ENCODE measurements at places on chromosomes 2 and 18.

GRCh38 chr2:235669983-235670962 is 176.4 kb downstream of the AGAP1 start:
- peak; percentile 67 for DNase-seq

DNA sequence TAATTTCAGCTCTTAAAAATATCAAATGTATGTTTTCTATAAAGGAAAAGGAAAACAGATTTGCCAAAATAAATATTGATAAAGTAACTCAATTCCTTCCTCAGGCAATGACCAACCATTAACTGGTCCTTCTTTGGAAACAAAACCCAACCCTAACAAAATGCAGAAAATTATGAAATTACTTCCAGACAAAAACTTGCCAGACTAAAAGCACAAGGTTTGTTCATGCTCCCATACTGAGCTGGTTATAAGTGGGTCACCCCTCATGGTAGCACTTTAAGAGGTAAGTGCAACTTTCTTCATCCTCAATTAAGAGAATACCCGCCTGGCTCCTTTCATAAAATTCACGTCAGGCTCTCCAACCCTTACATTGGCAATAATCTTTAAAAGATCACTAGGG is 31.1 kb upstream of the TTC32 start:
- DNase-seq = no peak

DNA sequence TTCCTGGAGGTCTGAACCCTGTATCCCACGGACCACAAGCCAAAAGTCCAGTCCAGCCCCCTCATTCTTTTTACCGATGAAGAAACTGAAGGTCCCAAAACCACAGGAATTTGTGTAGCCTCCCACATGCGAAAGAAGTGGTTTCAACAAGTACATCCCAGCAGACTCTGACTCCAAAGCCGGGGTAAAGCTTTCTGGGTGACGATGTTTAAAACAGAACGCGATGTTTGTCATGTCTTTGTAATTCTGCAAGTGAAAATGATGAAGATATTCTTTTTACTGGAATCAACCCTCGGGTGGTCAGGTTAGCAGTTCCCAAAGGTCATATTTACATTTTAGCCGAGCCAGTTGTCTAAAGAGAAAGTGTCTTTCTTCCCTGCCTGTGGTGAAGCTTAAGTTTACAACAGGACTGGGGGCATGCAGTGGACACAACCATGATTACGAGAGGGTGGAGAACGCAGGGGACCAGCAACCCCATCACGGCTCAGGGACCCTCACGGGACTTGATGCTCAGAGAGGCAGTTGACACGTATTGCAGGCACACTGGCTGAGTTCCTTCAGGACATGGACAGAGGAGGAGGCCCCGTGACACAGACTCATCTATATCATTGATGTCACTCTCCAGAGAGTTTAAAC is 17.8 kb upstream of the TMEM131 start:
- DNase-seq = no peak

GRCh38 chr2:74297391-74297790 is 45.8 kb downstream of the SLC4A5 start:
- no peak for DNase-seq

GRCh38 chr2:65017335-65017734 is 28.1 kb downstream of the SLC1A4 start:
- no peak for DNase-seq

DNA sequence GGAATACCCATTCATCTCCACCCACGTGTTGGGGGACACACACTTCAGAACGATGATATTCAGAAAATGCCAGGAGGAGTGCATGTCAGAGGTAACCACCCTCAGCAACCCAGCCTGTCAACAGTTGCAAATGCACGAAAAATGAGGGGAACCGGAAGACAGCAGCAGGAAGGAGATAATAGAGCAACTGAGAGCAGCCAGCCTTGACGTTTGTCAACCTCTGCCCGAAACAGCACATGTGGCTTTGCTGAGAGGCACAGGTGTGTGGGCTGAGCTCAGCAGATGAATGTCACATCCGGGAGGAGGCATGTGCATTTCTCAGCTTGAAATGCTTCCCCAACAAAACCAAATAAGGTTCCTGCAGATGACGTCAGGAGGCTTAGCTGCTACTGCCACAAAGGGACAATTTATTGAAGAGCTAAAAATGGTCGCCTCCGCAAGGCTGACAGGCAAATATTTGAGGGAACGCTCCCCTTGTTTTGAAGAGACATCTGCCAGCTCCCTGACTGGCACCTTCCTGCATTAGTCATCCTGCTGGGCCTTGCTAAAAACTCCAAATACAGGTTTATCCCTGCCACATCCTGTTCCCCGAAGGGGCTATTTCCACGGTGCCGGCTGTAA is 419.0 kb downstream of the NBAS start:
- DNase-seq = no peak

- no peak for DNase-seq
Observed at GRCh38 chr18:76546088-76546435, 51.0 kb upstream of the ZNF516 start.

- DNase-seq = no peak
Observed at GRCh38 chr2:237500681-237501424, 13.8 kb downstream of the MLPH start.

GRCh38 chr2:136332436-136333095 is 214.6 kb upstream of the CXCR4 start:
- no peak for DNase-seq

- no peak for DNase-seq
Observed at GRCh38 chr2:69779258-69780001, 37.5 kb downstream of the ANXA4 start.

DNA sequence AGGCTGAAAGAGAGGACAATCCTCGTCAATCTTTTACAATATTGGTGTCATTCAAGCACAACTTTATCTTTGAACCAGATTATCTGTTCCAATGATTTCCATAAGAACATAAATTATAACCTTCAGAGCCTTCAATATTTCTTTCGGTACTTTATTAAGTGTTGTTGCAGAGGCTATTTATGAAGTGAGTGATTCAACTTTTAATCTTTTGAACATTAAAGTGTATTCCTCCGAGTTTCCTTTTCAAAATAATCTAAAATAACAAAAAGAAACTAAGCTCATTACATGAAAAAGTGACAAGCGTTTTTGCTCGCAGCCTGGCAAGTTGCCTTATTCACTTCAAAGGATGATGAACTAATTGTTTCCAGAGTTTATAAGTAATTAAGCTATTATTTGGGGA is 149.0 kb downstream of the MEIS1 start:
- no peak for DNase-seq

GRCh38 chr18:58674863-58675472 is 3.7 kb downstream of the MALT1 start:
- DNase-seq = no peak

DNA sequence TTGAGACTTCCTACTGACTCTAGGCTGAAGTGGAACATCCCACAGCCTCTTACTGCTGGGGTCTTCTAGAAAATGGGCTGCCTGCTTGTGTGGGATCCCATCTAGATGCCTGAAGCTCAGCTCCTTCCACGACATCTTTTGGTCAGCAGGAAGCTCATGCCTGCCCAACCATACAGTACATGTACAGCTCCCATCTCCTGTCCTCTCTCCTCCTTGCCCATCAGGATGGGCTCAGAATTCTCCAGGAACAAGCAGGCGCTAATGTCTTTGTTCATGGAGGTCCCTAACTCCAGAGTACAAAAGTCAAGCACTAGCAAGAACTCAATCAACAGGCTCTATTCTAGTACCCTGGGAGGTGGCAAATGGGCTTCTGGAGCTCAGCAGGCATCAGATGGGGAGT is 31.7 kb upstream of the GPR17 start:
- DNase-seq = no peak

DNA sequence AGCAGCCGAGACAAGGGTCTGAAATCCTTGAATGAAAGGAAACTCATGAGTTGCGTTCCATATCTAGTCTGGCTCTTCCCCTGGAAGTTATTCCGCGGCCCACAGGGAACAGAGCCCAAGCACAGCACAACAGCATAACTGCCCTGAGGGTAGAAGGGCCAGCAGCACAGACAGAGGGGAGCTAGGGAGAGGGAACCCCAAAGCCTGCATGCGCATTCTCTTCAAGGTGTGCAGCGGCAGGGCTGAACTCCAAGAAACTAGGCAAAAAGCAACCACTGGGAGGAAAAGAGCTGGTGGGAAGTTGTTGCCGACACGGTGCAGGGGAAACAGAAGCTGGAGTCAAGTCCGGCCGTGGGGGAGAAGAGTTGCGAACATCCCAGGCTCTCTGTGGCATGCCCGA is 11.8 kb downstream of the GPR148 start:
- no peak for DNase-seq

DNA sequence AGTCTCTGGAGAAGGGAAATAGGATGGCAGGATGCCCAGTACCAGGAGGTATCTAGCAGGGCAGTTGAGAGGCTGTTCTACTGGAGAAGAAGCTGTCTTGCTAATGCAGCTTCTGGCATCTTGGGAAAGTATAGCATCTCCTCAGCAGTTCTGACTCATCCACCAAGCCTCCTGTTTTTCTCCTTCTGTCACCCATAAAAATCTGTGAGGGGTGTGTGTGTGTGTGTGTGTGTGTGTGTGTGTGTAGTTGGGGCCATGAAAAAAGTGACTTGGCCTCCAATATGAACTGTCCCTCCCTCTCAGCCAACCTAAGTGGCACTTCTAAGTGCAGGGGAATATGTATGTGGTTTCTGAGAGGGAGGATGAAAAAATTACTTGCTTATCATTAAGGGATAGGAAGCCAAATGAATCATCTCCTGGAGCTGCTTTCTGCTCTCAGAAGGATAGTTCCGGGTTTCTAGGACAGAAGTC is 83.9 kb downstream of the CBLN2 start:
- no peak for DNase-seq

DNA sequence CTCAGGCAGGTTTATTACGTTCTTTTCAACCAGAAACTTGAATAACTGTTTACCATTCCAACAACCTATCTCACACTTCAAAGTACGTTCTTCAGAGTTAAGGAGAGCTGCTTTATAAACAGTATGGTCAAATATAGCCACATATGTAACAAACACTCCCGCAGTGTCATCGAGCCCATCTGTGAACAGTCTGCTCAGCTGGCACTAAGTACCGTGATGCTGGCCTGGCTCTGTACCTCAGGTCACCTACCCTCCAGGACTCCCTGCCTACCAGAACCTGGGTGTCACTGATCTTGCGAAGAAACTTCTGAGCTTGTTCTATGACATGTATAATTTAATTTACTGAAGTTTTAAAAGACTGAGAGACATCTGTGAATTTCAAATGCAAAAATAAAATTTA is 71.4 kb downstream of the SEPTIN10 start:
- DNase-seq = no peak

GRCh38 chr2:16304876-16305590 is 360.6 kb downstream of the CYRIA start:
- DNase-seq = no peak

- DNase-seq = no peak
Observed at GRCh38 chr2:127857265-127857808, 618 bp downstream of the POLR2D start.

DNA sequence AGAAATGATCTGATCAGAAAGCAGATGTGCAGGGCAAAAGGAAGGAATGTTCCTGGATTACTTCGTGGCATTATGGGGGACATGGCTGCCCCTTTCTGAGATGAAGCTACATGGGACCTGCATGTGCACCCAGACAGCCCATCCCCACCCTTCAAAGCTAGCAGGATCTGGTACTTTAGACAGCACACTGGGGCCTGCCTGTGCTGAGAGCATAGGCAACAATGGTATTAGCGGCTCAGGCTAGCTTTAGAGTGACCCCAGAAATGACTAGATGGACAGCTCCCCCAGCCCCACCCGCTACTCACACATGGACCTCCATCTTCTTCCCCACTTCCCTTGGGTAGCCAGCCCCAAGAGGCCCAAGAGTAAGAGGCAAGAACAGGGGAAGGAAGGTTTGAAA is 61.5 kb upstream of the NFE2L2 start:
- DNase-seq = no peak

DNA sequence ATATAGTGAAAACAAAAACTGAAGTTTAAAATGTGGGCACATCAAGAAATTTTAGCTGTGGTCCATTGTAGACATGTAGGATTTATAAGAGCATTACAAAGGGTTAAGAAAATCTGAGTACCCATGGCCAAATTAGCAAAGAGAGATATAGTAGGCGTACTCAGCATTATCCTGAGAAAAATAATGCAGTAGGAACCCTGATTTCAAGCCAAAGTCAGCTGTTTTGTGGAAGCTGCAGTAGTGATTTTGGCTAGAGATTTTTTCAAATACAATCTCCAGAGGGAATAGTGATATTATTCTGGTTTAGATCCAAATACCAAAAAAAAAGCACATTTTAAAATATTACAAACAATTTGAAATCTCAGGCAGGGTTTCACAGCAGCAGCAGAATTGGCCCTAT is 450.9 kb downstream of the FBXO15 start:
- DNase-seq = no peak

DNA sequence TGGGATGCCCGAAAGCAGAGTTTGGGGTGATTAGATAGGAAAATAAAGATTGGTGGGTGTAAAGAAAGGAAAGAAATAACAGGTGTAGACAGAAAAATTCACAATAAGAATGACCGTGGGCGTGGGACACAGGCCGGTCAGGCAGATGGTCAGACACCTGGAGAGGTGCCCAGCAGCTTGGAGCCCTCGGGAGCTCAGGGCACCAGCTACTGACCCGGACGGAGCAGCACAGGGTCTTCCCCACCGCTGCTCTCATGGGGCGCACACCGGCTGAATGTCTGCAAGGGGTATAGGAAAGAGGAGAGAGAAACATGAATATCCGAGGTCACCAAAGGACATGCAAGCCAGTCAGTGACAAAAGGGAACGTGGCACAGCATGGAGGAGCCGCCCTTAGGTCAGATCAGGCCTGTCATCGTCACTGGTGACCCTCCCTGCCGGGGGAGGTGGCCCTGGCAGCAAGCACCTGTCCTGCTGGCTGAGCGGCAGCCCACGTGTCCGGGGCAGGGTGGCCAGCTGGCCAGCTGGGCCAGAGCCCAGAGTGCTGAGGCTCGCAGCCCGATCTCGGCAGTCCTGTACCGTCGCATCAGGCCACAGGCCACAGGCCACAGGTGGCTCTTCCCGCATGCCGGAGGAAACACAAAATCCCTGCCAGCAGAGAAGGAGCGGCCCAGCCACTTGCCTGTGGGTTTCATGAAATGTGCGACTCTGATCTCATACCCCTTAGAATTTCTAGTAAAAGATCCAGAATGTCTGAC is 112.0 kb upstream of the NDUFV2 start:
- DNase-seq = peak; percentile 28

- no peak for DNase-seq
Observed at GRCh38 chr2:134181219-134181618, 72.7 kb upstream of the MGAT5 start.

DNA sequence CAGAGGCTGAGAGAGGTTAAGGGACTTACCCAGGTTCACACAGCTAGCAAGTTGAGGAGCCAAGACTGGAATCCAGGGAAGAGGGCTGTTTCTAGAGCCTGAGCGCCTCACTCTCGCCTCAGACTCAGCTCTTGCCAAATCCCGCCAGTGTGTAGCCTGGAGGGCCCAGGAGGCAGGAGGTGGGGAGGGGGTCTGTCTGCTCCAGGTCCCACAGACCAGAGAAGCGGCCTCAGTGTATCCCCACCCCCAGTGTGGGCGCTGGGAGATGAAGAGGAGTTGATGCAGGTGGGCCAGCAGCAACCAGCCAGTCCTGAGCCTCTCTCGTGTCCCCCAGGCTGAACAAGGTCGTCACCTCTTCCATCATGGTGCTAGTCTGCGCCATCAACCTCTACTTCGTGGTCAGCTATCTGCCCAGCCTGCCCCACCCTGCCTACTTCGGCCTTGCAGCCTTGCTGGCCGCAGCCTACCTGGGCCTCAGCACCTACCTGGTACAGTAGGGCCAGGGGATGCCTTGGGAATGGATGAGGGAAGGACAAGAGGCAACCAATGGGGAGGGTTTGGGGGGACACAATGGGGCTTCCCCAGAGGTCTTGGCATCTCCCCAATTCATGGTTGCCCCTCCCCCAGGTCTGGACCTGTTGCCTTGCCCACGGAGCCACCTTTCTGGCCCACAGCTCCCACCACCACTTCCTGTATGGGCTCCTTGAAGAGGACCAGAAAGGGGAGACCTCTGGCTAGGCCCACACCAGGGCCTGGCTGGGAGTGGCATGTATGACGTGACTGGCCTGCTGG is 5.2 kb upstream of the CTDSP1 start:
- DNase-seq = no peak

Measured in left ventricle myocardium inferior (tissue), 1 donor.